NCI-H774 (cell line): ENCODE measurements at places on chromosomes 5 and 9.

DNA sequence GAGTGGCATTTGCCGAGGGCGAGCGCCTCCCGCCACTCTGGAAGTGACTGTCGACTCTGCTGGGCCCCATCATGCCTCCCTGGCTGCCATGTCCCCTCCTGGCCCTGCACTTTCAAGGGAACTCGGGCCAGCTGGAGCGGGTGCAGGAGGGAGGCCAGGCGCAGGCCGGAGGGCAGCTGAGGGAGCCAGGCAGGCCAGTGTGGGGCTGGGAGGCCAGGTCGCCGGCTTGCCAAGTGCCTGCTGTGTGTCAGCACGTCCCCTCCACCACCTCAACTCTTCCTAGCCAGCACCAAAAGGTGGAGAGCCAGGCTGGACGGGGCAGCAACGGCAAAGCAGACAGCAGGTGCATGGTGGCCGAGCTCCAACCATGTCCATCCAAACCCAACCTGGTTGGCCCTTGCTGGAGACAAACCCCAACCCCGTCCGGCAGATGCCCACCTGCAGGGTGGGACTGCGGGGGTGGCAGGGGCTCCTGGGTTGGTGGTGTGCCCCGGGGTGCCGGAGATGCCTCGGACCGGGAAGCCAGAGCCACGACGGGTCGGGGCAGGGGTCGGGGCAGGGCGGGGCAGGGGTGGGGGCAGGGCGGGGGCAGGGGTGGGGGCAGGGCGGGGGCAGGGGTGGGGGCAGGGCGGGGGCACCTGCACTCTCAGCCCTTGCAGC lies 36.5 kb upstream of the EGFL7 start:
- no peak for DNase-seq

DNA sequence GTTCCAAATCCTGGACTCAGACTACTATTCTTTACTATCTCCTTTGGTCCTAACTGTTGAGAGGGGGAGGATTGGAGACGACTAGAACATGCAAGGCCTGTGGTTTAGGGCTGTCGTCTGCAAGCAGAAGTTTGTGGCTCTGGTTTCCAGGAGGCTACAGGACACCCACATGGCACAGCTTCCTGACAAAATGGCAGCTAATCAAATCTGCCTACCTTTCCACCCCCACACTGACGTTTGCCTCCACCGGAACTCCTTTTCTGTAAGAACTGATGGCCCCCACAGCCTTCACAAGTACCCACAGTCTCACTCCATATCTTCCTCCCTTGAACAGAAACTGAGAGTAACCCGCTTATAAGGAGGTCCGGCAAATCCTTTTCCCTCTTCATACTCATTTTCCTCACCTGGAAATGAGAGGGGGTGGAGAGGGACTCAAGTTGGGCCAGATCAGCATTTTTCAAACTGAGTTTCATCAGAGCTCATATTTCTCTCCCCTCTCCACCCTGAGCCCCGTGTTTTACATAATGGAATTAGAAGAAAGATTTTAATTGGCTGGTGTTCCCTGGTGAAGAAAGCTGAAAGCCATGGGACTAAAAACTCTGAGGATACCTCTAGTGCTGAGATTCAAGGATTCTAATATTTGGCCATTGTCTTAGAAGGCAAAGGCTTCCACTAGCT lies 5.2 kb downstream of the SLC31A2 start:
- DNase-seq: no peak

DNA sequence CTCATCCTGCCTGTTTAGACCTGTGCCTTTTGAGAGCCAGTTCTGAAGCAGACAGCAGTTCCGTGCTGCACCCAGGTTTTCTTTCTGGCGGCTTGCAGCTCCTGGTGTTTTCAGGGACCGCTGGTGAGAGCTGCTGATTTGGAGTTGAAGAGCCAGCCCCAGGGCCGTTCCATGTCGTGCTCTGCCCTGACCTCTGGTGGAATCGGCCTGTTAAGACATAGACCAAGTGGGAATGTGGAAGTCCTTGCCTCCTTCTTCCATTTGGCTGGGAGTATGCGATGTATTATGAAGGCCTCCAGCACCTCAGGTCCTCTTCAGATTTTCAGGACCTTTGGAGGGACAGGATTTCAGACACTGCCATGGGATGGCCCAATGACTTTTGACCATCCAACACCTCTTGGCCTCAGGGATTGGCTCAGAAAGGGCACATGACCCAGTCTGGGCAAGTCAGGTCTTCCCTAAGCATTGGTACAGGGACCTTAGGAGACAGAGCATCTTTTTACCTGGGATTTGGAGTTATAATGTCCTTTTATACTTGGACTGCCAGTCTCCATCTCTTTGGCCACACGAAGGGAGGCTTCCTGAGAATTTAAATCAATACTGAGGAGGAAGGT lies 136.1 kb upstream of the CLINT1 start:
- peak; percentile 52 for DNase-seq

GRCh38 chr9:133960568-133961129 lies 31.5 kb downstream of the VAV2 start:
- no peak for DNase-seq

GRCh38 chr9:115972362-115972761 lies 181.2 kb upstream of the PAPPA start:
- no peak for DNase-seq

DNA sequence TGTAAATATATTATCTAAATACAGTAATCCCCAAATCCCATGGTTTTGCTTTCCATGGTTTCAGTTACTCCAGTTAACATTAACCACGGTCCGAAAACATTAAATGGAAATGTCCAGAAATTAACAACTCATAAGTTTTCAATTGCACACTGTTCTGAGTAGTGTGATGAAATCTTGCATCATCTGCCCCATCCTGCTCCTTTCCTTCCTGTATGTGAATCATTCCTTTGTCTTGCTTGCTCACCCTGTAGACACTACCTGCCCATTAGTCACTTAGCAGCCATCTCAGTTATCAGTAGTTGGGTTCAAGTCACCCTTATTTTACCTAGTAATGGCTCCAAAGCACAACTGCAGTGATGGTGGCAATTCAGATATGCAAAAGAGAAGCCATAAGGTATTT lies 1568.5 kb upstream of the WWC1 start:
- no peak for DNase-seq

DNA sequence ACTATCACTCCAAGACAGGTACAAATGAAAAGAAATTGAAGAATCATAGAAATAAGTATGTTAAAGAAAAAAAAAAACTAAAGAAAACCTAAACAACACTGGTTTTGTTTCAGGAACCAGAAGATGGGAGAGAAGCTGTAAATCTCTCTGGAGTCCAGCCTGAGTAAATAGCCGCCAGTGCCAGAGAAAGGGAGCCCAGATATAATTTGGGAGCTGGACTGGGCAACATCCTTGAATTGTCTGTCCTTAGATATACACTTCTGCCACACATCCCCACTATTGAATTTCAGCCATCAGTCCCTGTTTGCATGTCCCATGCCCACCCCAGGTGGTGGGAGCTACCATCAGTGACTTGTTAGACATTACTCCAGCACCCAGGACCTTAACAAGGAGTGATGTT lies 979.6 kb downstream of the DTWD2 start:
- no peak for DNase-seq

DNA sequence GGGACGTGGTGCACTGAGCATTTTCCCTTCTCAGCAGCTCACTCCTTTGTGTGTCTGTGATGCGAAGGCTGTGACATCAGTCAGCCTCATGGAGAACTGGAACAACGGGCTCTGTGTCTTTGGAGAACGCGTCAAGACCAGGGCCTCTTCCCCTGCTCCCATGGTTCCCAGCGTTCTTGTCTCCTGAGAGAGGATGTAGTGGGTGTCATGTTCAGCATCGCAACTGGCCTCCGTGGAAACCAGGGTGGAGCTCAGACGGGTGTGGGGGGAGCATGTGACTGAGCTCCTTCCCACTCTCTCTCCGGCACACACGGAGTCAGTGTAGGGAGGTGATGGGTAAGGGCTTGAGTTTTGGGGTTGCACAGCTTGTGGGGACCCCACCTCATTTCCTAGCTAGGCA lies 59.7 kb downstream of the TENT4A start:
- no peak for DNase-seq

DNA sequence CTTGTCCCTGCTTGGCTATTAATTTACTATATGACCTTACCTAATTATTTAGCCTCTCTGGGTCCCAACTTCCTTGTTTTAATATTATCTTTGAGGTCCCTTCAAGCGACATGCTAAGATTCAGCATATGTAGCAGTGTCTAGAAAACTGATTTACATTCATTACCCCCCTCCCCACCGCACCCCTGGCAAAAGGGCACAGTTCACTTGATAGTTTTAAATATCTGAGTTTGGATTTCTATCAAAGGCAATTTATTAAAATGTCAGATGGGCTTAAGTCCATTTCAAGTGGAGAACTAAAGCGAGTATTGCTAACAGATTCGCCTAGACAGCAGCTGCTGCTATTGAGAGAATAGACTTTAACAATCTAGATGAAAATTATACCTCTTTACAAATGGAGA lies 3.9 kb downstream of the CEMIP2 start:
- no peak for DNase-seq

DNA sequence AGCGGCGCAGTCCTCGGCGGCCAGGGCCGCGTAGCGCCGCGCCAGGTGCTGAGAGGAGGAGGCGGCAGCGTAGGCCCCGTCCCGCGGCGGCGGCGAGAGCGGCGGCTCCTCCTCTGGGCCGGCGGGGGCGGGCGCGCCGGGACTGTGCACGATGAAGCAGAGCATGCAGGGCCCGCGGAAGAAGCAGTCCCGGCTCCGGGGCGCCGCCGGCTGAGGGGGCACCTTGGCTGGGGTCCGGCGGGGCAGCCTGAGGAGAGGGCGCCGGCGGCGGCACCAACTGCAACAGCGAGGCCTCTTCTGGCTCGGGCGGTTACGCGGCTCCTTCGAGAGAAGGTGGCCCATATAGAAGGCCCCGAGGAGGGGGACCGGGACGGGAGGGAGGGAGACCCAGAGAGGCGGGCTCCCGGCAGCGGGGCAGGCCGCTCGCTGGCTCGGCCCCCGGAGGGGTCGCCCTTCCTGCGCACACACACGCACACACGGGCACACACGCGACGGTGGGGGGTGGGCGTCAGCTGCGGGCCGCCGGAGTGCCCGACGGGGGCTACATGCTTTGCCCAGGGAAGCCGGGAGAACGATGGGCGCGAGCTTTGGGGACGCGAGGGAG lies 446 bp downstream of the FBXL17 start:
- peak; percentile 35 for DNase-seq

DNA sequence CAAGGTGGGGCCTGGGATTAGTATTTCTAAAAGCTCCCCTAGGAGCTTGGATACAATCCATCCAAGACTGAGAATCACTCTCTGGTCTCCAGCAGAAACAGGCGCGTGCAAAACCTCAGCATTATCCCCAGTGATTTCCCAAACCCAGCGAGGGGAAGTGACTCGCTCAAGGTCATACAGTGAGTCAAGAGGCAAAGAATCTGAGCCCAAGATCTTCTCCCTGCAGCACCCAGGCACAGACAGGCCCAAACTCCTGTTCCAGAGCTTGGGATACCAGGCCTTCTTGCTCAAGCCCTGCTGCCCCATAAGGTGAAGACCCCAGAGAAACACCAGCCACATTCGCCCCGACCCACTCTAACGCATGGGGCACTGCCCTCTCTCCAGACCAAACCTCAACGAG lies 33.2 kb downstream of the SHB start:
- DNase-seq: no peak

DNA sequence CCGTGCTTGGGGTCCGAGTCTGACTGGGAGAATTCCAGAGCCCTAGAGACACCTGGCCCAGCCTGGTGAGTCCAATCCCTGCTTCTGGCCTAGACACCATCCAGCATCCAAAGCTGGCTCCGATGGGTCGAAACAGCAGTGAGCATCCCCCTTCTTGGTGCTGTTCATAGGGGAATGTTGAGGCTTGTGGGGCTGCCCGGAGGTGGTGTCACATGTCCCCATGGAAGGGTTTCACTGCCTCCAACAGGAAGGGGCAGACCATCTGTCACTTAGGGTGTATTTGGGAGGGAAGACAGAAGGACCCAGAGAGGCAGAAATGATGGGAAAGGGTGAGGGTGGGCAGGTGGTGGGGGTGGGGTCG lies 13.9 kb downstream of the C9orf50 start:
- no peak for DNase-seq

DNA sequence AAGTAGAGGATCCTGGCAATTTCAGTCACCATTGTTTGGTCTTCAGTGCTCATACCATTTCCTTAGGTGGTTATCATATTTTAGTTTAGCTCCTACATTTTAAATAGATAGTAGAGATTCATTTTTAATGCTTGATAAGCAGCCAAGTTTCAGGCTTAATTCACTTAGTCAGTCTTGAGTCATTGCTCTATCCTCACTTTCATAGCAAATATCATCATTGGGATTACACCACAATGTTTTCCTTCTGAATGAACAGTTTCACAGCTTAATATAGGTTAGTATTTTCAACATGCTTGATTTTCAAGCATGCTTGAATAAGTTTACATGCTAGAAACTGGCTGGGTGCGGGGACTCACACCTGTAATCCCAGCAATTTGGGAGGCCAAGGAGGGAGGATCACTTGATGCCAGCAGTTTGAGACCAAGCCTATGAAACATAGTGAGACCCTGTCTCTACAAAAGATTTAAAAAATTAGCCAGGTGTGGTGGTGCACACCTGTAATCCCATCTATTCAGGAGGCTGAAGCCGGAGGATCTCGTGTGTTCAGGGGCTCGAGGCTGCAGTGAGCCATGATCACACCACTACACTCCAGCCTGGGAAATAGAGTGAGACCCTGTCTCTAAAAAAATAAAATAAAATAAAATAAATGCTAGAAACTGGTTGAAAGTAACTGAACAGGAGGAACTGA lies 339.9 kb downstream of the ADGRV1 start:
- DNase-seq: no peak

GRCh38 chr5:74441616-74442015 lies 198.9 kb downstream of the ENC1 start:
- DNase-seq: no peak

DNA sequence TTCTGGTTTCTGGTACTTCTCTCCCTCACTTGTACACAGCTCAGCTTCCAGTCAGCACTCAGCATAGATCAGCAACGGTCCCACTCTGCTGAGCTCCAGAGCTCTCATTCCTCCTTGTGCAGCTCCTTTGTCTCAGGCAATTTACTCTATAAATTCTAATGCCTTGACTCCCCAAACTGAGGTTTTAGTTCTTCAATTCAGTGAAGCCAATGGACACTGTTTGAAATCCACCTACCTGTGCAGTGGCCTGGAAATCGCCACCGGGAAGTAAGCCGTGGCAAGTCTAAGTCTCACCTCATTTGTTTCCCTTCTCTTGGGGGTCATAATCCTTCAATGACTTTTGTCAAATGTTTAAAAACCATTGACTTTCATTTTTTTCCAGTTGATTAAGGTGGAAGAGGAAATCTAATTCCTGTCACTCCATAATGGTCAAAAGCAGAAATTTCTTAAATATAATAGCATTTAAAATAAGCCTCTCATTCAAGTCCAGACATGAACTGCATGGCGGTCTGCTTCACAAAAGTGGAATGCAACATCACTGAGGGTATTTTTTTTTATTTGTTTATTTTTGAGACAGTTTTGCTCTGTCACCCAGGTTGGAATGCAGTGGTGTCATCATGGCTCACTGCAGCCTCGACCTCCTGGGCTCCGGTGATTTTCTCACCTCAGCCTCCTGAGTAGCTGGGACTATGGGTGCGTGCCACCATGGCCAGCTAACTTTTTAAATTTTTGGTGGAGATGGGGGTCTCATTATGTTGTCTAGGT lies 79.6 kb downstream of the C7 start:
- no peak for DNase-seq

DNA sequence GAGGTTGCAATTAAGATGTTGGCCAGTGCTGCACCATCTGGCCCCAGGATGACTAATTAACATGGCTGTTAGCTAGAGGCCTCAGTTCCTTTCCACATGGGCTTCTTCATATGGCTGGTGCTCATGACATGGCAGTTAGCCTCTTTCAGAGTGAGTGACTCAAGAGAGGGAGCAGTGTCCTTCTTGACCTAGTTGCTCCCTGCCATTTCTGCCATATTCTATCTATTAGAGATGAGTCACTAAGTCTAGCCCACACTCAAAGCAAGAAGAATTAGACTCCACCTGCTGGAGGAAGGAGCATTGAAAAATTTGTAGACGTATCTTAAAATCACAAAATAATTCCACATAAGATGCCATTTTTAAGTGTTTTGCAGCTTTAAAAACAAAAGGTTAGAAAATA lies 651.2 kb upstream of the CCNG1 start:
- DNase-seq: no peak
